ENCODE measurements at places on chromosomes 7 and 10. TPM values are rescaled to one million over a fixed set of nuclear protein-coding genes. Genes with fewer than 3 reads are reported as not detected.

SFRP4 gene
- not detected for total RNA-seq

SEC31B gene
- 36.4 TPM for total RNA-seq

- H3K4me1 ChIP-seq, result peaks cover 5% of the 10 kb centered on the region
- H3K36me3 ChIP-seq, result no peaks in the 10 kb centered on the region
- H3K27me3 ChIP-seq, result no peaks in the 10 kb centered on the region
- DNase-seq, result no peak
- H3K27ac ChIP-seq, result no peak overlapping the region
- H3K4me3 ChIP-seq, result no peak overlapping the region
Measured at GRCh38 chr7:75611557-75612178, 119.5 kb downstream of the SPDYE5 start.

GRCh38 chr7:24854866-24855265 is 97.6 kb upstream of the GSDME start:
- no peak for DNase-seq
- H3K4me1 ChIP-seq, result no peaks in the 10 kb centered on the region
- no peak overlapping the region for H3K4me3 ChIP-seq

GRCh38 chr7:141291541-141291940 is 217.7 kb downstream of the TMEM178B start:
- H3K27ac ChIP-seq, result no peak overlapping the region
- no peaks in the 10 kb centered on the region for H3K4me1 ChIP-seq
- H3K27me3 ChIP-seq, result no peaks in the 10 kb centered on the region
- DNase-seq, result peak; percentile 4

DNA sequence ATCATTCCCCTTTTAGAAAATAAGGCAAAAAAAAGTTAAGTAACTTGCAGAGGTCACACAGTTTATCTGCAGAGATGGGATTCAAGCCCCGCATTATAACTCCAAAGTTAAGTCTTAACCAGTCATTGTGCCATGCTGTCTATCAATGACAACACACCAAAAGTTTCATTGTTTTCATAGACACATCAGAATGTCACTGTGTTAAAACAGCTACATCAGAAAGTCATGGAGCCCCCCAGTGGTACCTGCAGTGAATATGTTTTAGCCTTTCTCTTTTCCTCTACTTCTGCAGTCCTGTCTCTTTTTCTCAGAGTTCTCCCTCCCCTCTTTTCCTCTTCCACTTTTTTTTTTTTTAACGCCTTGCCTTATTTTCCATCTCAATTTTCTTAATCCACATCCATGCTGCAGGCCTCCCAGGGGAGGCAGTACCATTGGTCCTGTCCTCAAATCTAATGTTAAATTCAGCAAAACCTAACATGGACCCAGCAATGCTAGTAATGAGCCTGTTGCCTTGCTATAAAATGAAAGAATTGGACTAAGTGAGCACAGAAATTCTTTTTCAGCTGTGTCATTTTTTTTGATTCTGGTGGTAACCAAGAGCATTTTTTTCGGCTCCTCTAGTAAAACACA is 3.8 kb upstream of the NRCAM start:
- DNase-seq, result peak; percentile 49
- no peak overlapping the region for H3K4me3 ChIP-seq
- peaks cover 15% of the 10 kb centered on the region for H3K4me1 ChIP-seq
- H3K36me3 ChIP-seq, result no peaks in the 10 kb centered on the region
- H3K27me3 ChIP-seq, result peaks cover 28% of the 10 kb centered on the region
- H3K27ac ChIP-seq, result no peak overlapping the region

- no peak overlapping the region for H3K4me3 ChIP-seq
- H3K36me3 ChIP-seq, result no peaks in the 10 kb centered on the region
- no peaks in the 10 kb centered on the region for H3K4me1 ChIP-seq
- no peak for DNase-seq
- H3K27ac ChIP-seq, result no peak overlapping the region
- H3K27me3 ChIP-seq, result no peaks in the 10 kb centered on the region
Measured at GRCh38 chr10:3226960-3227744, 54.6 kb upstream of the PITRM1 start.

DNA sequence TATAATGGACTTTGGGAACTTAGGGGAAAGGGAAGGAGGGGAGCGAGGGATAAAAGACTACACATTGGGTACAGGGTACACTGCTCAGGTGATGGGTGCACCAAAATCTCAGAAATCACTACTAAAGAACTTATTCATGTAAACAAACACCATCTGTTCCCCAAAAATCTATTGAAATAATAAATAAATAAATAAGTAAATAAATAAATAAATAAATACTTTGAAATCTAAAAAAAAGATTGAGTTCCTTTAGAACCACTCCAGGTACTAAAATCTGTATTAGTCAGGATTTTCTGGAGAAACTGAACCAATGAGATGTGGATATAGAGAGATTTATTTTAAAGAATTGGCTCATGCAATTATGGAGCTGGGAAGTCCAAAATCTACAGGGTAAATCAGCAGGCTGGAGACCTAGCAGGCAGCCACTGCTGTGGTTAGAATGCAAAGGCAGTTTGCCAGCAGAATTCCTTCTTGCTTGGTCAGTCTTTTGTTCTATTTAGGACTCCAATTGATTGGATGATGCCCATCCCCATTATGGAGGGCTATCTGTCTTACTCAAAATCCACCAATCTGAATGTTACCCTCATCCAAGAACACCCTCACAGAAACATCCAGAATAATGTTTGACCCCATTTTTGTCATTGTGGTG is 8.9 kb downstream of the IGFBP1 start:
- no peak overlapping the region for H3K4me3 ChIP-seq
- H3K36me3 ChIP-seq, result no peaks in the 10 kb centered on the region
- DNase-seq, result no peak
- H3K27me3 ChIP-seq, result peaks cover 12% of the 10 kb centered on the region
